ENCODE measurements at places on chromosomes 2 and 18.

DNA sequence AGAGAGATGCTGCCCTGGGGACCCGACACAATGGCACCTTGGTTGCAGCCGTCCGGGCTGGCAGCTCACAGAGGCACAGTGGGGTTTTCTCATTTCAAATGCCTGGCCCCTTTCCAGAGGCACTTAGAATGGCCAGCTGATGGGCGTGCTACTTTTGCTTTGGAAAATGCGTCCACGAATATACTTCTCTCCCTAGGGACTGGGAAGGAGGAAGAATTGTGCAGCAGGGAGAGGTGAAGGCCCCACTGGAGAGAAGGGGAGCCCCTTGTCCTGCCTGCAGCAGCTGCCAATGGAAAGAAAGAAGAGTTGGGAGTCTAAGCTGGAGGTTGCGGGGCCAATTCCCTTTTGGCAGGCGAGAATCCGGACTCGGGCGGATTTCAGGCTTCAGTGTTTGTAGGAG, 1.1 kb upstream of the MAL start:
- DNase-seq: no peak

DNA sequence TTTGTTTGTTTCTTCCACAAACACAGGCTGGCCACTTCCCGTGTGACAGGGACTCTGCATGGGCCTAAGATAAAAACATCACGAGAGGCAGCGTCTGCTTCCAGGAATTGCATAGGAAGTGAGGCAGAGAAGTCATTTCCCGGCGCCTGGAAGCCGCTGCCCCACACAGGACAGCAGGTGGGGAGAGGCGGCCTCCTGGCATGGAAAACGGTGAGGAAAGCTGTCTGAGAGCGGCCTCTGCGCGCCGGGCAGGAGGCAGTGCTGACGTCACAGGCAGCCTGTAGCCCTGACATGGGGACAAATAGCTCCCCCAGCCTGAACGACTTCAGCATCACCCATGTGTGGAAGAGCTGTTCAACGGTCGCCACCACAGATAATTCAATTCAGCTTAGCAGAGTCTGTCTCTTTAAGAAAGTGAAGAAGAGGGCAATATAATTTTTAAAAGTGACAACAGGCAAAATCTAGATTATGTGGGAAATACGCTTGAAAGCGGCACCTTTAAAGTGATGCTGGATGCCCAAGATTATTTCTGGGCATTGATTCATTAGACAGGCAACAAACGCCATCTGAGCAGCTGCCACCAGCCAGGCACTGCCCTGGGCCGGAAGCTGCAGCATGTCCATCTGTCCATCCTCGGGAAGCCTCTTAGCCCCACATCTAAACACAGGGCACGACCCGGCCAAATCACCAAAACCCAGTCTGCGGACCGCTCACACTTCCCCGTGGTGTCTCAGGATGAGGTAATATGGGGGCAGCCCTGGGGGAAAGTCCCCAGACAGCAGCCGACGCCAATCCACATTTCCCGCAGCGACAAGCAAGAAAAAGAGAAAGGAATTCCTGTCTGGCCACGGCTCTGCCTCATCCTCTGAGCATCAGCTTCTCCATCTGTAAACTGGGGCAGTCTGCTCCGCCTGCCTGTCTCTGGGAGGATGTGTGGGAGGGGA, 138.9 kb downstream of the PXDN start:
- DNase-seq: no peak

DNA sequence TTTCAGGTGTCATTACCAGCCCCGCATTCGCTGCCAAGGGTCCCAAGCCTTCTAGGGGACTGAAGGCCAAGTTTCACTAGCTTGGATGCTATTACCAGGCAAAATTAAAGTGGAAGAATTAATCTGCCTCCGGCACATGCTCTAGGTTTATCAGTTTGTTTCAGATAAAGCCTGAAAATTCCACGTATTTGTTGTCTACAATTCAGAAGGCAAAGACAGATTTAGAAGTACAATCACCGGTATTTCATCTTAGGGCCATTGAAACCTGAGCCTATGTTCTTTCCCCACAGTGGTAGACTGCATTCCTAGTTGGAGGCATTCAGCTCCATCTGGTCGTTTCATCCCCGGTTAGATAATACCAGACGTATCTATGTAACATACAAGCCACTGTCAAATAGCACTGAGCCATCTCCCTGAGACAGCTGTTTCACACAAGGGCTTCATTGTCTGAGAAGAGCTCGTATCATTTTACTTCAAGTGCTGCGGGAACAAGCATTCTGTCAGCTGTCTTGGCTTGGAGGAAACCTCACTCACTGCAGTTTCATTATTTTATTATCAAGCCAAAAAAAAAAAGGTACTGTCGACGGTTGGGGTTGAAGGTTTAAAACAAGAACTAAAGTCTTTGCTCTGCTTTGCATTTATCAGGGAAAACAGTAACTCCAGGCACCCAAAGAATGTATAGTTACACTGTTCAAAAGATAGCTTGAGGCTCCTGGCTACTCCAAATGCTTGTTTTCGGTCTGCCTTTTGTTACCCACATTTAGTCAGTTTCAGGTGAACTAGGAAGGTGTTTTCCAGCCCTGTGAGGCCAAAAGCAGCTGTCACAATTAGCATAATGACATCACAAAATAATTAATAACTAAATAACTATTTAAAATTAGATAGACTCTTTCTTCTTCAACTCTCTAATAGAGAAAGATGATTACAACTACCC, 76.7 kb downstream of the TGIF1 start:
- no peak for DNase-seq

- DNase-seq: no peak
Observed at GRCh38 chr2:210548878-210549384, 7.5 kb upstream of the CPS1 start.

GRCh38 chr2:151097128-151097527, 164.5 kb downstream of the RBM43 start:
- no peak for DNase-seq

- no peak for DNase-seq
Observed at GRCh38 chr18:27956001-27956640, 220.8 kb downstream of the CDH2 start.

DNA sequence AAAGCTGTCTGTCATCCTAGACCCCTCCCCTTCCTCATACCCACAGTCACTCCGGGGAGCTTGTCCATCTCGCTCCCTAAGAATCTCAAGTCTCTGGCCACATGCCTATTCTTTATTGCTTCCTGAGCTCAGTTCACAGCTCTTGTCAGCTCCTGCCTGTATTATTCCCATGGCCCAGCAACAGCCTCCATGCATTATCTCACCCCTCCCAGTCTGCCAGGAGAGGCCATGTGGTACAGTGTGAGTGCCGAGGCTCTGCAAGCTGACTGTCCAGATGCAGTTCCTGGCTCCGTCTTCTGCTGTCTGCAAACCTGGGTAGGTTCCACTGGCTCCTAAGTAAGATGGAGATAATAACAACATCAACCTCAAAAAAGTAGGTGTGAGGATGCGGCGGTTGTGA, 79.7 kb downstream of the MRPS9 start:
- DNase-seq: no peak

GRCh38 chr2:72911256-72911655, 6.1 kb upstream of the EMX1 start:
- DNase-seq: no peak

GRCh38 chr2:202098291-202098690, 25.2 kb downstream of the KIAA2012 start:
- DNase-seq: no peak

DNA sequence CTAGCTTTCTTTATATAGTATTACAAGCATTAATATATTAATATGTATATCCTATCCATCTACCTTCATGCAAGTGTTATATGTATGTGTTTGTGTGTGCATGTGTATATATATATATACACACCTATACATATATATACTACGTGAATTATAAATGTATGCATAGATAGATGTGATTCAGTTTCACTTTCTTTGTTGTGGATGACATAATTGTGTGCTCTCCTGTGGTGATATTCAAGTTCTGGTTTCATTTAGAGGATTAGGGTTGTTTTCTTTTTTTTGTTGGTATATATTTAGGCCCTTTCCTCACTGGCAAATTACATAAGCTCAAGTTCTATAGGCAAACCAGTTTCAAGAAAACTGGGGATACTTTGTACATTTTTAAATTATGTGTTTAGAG, 225.7 kb upstream of the FANCL start:
- no peak for DNase-seq

- DNase-seq: no peak
Observed at GRCh38 chr2:25467743-25468142, 126.0 kb upstream of the DNMT3A start.

DNA sequence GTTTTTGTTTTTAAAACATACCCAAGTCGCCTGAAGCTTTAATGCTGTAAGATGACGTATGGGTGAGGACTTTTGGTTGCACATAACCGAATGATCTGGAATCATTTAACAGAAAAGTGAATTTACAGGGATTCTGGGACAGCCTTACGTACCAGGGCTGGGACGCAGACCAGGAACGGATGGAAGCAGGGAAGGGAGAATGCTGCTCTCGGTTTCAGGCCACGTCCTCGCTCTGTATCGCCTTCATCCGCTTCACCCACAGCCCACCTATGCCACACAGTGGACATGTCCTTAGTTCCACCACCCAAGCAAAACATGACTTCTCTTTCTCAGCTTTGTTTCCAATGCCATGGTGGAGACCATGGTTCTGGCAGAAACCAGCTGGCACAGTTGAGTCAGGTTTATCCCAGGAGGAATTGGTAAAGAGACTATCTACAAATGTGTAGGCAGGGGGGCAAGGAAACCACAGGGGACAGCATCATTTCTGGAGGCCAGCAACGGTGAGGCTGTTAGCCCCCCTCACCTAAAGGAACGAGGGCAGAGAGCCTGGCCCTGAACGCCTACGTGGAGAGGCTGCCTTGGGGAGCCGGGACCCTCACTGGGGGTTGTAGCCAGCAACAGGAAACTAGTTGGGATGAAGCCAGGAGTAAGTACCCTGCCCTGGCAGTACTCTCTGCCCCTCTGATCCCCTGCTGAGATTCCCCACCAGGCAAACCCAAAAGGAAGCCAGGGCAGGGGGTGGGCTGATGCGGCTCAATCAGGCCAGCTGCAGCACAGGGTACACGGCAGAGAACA, 132.5 kb downstream of the NDUFA10 start:
- no peak for DNase-seq

GRCh38 chr2:71282493-71282892, 49.1 kb upstream of the ZNF638 start:
- DNase-seq: no peak

DNA sequence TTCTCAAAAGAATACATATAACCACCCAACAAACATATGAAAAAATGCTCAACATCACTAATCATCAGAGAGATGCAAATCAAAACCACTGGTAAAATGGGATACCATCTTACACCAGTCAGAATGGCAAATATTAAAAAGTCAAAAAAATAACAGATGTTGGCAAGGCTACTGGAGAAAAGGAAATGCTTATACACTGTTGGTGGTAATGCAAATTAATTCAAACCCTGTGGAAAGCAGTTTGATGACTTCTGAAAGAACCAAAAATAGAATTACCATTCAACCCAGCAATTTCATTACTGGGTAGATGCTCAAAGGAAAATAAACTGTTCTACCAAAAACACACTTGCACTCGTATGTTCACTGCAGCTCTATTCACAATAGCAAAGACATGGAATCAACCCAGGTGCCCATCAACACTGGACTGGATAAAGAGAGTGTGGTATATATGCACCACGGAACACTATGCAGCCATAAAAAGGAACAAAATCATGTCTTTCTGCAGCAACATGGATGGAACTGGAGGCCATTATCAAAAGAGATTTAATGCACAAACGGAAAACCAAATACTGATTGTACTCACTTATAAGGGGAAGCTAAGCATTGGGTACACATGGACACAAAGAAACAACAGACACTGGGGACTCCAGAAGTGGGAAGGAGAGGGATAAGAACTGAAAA, 38.8 kb downstream of the NCKAP1 start:
- no peak for DNase-seq

DNA sequence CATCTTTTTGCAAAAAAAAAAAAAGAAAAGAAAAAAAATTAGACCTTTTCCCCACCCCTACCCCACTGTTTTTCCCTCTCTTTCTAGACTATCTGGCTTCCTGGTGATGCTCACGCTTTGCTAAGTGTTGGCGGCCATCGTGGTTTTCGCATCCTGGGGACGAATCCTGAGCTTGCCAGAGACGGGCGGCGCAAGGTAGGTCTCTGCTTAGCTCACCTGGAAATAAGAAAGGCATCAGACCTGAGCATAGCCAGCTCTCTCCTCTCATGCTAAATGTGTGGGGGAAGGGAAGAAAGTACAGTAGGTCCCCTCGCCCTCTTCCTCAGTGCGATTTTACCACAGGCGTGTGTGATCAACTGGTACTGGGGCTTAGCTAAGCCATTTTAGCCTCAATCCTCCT, 90.5 kb downstream of the KLHL29 start:
- DNase-seq: no peak

DNA sequence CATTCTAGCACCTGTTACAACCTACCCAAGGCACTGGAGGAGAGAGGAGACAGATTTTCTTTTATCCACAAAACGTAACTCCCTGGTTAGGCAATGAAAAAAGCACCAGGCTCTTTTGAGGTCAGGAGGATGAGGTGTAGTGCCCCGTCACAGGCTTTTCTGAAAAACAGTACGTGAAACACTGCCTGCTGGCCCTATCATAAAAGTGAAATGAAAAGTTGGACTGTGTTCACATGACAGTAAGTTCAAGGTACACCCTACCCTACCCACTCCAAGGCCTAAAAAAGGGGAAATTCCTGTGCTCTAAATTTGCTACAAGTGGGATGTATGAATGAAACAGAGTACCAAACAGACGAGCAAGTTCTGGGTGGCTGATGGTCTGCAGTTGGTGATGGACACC, 17.6 kb downstream of the LGALSL start:
- DNase-seq: no peak

DNA sequence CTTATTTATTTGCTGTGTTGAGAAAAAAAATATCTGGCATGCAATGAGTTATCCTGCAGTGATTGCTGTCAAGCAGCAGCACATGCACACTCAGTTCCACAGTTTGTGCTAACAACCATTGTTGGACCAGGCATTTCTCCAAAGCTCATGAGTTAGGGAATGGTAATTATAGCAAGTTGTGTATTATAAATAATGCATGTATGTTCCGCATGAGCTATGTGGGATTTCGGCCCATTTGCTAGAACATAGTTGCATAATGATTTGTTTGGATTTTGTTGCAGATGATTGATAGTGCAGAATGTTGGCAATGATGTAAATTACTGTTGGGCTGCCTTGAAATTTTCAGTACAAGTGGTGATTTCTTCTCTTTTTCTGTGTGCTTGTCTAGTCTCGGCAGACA, 10.7 kb downstream of the KCNJ3 start:
- no peak for DNase-seq

DNA sequence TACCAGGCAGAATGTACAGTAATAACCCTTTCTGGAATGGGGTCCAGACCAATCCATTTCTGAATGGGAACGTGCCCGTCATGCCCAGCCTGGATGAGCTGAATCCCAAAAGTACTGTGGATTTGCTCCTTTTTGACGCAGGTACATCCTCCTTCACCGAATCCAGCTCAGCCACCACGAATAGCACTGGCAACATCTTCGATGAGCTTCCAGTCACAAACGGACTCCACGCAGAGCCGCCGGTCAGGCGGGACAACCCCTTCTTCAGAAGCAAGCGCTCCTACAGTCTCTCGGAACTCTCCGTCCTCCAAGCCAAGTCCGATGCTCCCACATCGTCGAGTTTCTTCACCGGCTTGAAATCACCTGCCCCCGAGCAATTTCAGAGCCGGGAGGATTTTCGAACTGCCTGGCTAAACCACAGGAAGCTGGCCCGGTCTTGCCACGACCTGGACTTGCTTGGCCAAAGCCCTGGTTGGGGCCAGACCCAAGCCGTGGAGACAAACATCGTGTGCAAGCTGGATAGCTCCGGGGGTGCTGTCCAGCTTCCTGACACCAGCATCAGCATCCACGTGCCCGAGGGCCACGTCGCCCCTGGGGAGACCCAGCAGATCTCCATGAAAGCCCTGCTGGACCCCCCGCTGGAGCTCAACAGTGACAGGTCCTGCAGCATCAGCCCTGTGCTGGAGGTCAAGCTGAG, 89.6 kb downstream of the SH3BP4 start:
- no peak for DNase-seq

All from HS-5 (cell line).